Activated CD8-positive, alpha-beta memory T cell treated with anti-CD3 and anti-CD28 coated beads for 48 hours (primary cell): ENCODE measurements at places on chromosomes 5 and 9.

DNA sequence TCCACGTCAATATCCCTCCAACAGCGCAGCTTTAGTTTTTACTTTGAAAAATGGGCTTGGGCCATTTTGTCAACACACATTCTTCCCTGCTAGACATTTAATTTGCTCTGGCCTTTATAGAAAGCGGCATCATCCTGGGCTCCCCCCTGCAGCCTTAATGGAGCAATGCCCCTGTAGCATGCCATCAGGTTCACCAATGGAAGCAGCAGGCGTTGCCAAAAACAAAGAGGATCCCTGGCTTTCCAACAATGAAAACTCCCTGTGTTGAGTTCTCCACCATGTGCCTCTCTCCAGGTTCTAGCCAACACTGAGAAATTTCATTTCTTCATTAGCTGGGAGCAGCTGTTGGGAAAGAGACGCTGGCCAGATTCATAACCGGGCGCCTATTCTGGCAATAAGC, 139.5 kb downstream of the ZNF622 start:
- DNase-seq, result no peak

DNA sequence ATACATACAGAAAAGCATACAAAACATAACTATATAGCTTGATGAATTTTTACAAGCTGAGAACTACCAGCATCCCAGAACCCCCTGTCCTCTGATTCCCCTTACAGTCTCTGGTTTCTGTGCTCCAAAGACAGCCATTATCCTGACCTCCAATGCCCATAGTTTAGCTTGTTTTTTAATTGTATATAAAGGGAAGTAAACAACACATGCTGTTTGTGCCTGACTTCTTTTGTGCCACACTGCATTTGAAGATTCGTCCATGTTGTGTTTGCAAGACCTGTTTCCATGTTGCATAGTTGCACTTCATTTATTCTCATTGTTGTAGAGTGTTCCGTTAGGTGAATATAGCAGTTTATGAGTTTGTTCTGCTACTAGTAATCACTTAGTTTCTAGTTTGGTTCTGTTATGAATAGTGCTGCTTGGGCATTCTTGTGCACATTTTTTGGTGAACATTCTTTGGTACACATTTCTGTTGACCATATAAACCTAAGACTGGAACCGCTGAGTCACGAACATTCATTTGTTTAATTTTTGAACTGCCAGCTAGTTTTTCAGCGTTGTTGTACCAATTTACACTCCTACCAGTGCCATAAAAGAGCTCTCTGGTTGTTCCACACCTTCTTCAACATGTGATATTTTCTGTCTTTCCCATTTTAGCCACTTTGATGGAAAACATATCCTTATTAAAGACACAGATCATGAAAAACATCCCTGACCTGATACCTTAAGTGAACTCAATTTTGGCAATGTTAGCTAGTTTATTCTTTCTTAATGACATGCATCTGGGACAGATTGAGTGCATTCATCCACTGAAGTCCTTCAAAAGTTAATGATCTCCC, 78.1 kb upstream of the ANXA1 start:
- no peak for DNase-seq

DNA sequence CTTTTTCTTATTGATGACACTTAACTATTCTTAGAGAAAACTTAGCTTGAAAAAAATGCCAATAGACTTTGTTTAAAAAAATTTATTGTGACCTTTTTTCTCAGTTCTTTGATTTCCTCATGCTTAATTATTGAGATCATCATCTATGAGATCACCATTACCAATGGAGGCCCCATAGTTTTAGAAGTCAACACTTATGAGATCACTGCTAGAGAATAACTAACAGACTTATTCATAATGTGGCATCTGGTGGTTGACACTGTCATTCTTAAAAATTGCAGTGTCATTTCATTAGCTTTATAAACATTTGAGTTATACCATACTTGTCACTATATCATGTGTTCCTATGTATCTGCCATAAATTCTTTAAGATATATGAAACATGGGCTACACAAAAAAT, 14.9 kb upstream of the FEM1C start:
- no peak for DNase-seq

DNA sequence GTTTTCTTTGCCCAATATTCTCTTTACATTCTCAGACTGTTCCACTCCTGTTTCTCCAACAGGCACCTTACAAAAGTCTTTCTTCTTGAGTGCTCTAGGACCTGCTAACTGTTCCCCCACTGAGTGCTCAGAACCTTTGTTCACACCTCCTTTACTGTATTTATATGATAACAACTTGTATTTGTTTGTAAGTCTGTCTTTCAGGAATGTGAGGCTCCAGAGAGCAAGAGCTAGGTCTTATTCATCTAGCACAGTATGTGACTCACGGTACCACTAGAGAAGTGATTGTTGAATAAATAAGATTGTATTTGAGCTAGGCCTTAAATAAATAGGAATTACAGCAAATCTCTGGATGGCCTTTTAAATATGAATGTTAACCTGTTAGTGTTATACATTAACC, 42.5 kb upstream of the MYOT start:
- no peak for DNase-seq

DNA sequence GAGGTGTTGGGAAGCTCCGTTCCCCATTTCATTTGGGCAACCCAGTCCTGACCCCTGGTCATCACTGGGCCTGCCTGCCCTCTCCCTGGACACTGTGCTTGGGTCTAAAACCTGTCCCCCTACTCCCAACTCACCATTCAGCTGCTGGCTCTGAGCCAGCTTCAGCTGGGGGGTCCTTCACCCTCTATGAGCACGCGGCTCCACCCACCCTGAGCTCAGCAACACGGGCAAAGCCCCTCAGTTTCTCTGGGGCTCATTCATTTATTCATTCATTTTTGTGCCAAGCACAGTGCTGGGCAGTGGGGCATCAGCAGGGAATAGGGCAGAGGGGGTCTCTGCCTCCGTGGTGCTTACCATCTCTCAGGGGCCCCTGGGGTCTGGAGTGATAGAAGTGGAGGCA, 199.8 kb upstream of the MVB12B start:
- no peak for DNase-seq

DNA sequence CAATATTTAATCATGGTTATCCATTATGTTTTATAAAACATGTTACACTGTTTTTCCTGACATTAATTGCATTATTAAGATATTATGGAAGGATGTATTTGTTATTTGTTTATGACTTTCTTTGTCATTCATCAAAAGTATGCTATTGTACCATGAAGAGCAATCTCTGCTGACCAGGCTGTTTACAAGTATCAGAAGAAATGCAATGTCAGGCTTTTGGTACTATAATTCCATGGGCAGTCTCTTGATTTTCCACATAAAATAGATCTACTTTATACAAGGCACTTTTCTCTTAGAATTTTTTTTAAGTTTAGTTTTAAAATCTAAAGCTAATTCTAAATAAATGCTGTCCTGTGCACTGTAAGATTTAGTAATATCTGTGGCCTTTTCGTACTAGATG, 196.6 kb downstream of the COX7C start:
- no peak for DNase-seq

GRCh38 chr5:78129597-78129996, 164.9 kb downstream of the AP3B1 start:
- DNase-seq, result no peak

DNA sequence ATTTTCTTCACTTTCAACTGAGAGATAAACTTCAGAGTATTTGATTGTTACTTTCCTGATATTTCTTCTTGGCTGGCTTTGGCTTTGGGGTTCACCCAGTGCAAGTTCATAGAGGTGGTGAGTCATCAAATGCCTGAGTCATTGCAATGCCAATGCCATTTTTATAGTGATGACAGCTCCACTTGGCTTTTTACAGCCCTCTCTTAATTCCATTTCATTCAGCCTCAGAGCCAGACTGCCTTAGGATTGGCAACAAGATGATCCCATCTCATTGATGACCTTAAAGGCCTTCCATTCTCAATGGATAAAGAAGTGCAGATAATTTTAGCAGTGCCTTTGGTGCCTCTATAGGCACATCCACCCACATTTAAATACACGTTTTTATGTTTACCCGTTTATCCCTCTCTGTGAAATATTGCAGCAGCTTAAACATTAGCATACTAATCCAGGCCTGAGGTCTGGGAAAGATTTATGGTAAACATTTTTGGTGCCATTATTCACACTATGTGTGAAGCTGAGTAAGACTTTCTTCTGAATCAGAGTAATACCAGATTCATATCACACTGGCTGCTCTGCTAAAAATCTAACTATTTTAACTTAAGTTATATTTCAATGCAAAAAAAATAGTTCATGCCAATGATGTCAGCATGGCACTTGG, 88.9 kb upstream of the TYRP1 start:
- DNase-seq, result no peak

GRCh38 chr9:9997585-9997984, 615.2 kb downstream of the PTPRD start:
- DNase-seq, result no peak

GRCh38 chr5:97937846-97938245, 754.8 kb upstream of the RIOK2 start:
- no peak for DNase-seq

DNA sequence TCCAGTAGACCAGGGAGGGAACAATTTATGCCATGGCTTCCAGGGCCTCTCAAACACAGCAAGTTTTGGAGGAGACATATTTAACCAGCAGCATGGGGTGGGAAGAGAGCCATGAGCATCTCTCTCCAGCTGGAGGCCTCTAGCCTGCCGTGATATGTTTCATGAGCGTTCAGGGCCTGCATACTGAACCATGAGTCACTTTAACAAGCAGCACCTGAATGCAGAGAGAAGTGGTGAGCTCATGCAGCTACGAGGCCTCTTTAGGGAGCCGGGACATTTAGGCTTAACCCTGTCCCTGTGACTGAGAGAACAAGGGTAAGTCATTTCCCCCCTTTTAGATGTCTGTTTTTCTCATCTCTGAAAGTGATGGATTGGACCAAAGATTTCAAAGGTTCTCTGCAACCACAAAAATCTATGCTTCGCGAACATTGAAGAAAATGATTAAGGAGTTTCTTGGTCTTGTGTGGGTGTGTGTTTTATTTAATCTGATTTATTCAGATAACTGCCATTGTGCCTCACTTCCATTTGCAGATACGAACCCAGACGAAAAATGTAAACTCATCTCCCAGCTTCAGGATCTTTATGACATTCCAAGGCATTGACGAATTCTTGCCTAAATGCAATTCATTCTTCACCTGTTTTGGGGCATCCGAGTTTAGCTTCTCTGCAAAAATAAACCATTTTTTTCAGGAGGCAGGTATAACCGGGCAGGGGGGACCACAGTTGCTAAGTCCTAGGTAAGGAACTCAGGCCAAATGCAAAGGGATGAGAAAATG, 157.0 kb downstream of the GABBR2 start:
- DNase-seq, result no peak

DNA sequence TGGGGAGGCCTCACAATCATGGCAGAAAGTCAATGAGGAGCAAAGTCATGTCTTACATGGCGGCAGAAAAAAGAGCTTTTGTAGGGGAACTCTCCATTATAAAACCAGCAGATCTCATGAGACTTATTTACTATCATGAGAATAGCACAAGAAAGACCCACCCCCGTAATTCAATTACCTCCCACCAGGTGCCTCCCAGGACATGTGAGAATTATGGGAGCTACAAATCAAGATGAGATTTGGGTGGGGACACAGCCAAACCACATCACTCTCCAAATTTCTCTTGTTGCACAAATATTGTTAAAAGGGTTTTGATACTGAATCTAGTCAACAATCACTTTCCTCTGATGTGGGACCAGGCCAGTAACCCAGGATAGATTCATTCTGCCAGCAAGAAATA, 1176.1 kb downstream of the CDH9 start:
- no peak for DNase-seq

DNA sequence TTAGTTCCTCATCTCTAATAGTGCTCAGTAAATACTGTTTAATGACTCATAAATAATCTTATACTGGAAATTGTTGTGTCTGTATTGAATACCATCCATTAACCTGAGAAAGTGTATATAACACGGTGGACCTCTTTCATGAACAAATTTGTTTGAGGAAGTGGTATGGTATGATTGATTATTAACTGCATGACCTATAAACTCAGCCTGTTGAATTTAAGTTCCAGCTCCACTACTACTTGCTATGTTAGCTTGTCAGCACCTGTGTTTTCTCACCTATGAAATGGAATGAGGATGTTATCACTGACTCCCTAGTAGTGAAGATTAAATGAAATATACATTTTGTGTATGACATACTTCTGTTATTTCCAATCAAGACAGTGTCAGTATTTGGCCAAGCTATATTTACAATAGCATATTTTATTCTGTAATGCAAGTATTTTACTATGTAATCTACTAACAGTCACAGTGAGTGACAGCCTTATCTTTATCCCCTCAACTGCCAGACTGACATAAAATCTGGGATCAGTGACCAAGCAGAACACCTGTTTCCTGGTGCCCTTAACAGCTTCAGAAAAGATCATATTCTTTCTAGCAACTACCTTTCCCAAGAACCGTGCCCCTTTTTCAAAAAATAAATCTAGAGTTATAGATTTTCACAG, 77.3 kb upstream of the ITGA1 start:
- no peak for DNase-seq
